CD4-positive, alpha-beta T cell treated with Interleukin-12 subunit alpha and Interleukin-12 subunit beta, for 1 hour (primary cell): ENCODE measurements at places on chromosomes 11 and 22.

DNA sequence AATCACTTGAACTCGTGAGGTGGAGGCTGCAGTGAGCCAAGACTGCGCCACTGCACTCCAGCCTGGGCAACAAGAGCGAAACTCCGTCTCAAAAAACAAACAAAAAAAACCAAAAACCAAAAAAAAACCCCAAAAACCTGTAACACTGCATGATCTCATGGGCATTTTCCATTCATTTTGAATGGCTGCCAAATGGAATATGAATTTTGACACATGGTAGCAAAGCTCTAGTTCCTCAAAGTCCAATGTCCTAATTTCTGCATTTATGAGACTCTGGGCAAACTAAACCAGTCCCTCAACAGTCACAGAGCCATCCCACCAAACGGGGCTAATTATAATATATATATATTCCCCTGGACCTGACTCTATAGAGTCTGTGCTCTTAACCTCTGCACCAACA lies 61.8 kb downstream of the SGSM3 start:
- DNase-seq = no peak

GRCh38 chr11:60834742-60835533 lies 7.0 kb upstream of the CCDC86 start:
- no peak for DNase-seq

DNA sequence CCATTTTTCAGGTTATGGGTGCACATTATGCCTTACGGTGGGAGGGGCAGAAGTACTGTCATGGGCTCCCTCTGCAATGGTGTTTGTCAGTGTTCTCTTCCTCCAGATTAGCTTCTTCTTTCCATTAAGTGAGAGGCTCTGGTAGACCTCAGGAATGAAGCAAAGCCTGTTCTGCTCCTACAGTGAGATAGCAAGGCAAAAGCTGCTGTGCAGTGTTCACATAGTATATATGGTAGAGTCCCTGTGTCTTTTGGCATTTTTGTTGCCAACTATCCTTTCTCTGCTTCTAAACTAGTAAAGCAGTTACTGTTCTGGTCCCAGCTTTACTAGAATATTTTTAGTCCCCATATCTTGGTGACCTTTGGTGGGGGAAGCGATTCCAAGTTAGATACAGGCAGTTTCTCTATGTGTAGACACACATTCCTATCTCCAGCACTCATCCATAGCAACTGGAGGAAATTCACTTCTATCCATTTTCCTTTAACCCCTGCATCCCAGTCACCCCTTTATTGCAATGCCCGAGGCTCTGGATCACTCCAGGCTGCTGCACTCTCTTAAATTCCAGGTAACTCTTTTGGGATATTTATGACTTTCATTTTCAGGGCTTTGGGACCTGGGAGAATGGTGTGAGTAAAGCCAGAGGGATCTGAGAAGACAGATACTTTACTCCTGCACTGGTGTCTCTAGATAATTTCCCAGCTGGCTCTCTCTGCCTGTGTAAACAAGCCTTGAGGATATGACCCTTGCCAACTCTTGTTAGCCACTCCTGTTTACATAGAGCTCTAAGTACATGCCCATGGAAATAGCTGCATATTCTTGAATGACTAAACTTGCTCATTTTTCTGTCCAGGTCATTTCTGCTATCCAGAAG lies 3.9 kb upstream of the TRIM34 start:
- DNase-seq = no peak

GRCh38 chr11:132043714-132044113 lies 673.3 kb downstream of the NTM start:
- no peak for DNase-seq

- DNase-seq = no peak
These were observed 1357.3 kb upstream of the TENM4 start for GRCh38 chr11:80798174-80798573.

GRCh38 chr11:73353422-73353821 lies 22.8 kb upstream of the RELT start:
- DNase-seq = no peak

GRCh38 chr22:21758091-21758864 lies 22.7 kb upstream of the YPEL1 start:
- no peak for DNase-seq

- no peak for DNase-seq
These were observed 80.5 kb downstream of the PDHX start for GRCh38 chr11:34996958-34997357.

DNA sequence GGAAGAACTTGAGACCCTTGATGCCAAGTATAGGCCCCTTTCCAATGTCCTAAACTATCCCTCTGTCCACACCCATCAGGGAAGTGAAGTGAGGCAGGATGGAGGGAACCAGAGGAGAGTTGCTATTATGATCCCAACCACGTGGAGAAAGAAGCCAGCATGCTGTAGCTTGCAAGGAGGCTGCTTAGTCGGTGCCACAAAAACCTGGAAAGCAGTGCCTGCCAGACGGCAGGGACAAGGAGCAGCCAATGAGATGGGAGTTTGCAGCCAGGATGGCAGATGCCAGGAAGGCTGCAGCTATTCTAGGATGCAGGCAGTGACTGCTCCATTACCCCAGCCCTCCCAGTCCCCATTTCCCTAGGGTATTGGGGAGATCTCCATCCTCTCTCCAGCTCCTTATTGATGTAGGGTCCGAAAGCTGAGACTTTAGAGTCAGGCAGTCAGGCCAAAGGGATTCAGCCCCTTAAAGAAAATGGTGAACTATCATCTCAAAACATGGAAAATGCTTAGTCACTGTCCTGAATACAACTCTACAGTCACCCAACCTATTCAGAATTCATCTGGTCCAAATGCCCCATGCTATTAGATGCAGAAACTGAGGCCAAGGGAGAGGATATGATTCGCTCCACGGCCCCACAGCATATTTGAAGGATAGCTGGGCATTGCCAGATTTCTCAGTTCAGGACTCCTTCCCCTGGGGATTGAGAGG lies 18.4 kb upstream of the LRRC55 start:
- no peak for DNase-seq

DNA sequence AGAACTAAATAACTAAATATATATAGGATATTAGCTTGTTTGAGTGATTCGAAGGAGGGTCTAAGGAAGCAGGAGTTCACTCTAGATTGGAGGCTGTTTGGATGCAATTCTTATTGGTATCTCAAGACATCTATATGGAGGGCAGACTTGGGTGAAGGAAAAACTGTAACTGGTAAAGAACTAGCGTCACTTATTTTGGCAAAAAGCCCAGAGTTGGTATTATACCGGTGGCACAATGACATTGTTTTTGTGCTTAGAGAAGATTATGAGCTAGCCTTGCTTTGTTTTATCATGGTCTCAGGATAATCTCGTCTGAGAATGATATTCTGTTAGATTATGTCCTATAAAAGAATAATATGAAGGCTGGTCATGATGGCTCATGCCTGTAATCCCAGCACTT lies 6.0 kb upstream of the SLC35F2 start:
- no peak for DNase-seq

DNA sequence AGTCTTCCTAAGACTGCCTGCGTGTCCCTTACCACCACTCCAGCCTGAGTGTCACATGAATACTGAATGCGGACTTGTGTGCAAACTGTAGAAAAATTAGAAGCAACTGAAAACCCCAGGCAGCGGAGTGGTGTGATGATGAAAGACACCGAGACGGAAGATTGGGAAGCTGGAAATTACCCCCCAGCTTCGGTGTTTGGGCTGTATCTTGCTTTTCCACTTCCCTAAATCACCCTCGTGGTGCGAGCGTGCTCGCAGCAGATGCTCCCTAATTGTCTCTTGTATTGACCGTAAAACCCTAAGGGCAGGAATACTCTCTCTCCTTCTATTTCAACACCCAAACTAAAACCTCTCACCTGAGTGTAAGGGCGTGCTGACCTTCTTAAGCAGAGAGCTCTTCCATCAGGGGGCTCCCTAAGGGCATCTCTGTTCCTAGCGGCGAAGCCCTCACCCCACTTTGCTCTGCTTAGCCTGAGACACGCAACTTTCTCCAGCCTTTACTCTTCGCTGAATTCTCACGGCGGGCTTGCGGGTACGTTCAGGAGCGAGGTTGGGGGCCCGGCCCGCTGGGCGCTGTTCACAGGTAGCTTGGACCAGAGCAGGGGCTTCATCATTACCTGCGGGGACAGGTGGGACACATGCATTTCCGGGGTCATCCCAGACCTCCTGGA lies 62.4 kb downstream of the CRYBB2 start:
- no peak for DNase-seq

- DNase-seq = no peak
These were observed 45.4 kb downstream of the KCNC1 start for GRCh38 chr11:17779861-17780594.

- DNase-seq = no peak
These were observed 16.1 kb upstream of the EED start for GRCh38 chr11:86228269-86229038.
